ENCODE measurements at places on chromosomes 7 and 10.

DNA sequence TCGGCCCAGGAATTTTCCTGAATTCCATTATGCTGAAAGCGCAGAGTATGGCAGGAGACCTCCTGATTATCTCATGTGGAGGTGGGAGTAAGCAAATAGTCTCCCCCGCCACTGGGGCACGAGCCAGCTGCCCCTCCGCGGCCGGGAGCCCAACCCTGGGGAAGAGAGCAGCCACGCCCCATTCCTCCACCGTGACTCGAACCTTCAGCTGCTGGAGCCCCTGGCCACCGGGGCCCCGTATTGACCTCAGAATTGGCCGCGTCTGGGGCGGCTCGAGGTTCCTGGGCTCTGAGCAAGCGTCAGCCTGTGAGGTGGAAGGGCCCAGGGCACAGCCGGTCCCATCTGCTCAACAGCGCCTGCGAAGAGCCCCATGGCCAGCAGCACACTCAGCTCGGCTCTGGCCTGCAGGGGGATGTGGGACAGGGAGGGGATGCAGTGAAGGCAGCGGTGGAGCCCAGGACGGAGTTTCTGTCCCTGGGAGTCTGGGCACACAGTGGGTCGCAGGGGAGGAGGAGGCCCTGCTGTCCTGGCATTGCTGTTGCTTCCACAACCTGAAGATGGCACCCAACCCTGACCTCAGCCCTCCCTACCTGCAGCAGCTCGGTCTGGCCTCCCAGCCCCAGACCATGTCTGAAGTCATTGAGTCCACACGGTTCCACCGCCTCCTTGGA is 97.8 kb downstream of the CHST15 start:
- peak; percentile 71 for DNase-seq

GRCh38 chr10:78280604-78281003 is 246.9 kb downstream of the RPS24 start:
- no peak for DNase-seq

GRCh38 chr10:127215866-127216265 is 19.5 kb upstream of the INSYN2A start:
- no peak for DNase-seq

GRCh38 chr10:64071218-64071617 is 550.0 kb downstream of the REEP3 start:
- no peak for DNase-seq

- no peak for DNase-seq
Measured at GRCh38 chr10:92916433-92916832, 68.1 kb downstream of the EXOC6 start.

GRCh38 chr10:35723059-35723458 is 81.0 kb upstream of the FZD8 start:
- no peak for DNase-seq

- peak; percentile 13 for DNase-seq
Measured at GRCh38 chr10:78316451-78316931, 282.8 kb downstream of the RPS24 start.

DNA sequence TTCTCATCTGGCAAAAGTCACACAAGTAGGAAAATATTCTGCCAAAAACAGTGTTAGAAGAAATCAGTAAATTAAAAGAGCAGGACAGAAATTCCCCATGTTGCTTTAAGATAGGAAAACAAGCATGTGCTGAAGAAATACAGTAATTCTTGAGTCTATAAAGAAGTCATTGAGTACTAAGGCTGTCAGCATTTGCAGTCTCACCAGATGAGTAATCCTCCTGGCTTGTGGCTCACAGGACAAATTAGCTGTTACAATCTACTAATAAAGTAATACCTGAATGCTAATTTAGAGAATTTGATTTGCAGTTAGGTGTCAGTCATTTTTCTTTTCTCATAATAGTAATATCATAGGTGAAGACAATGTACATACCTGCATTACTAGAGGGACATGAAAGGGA is 1158.9 kb upstream of the CELF2 start:
- no peak for DNase-seq

GRCh38 chr10:121579656-121580055 is 18.6 kb downstream of the FGFR2 start:
- no peak for DNase-seq

- DNase-seq, result no peak
Measured at GRCh38 chr10:131745591-131745990, 155.2 kb upstream of the PPP2R2D start.

DNA sequence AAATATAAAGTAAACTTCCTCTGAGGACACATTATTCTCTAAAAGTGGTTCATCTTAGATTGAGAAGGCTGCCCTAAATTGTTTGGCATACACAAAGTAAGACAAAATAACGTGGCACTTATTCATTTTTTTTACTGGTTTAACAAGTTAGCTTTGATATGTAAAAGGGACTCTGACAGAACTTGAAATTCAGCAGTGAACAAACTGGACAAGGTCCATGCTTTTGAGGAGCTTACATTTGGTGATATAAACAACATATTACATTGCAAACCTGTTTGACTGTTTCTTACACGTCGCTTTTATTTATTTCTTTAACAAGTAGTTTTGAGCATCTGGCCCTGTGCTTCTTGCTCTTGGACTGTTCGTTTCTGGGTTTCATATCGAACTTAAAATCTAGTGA is 253.1 kb upstream of the POM121L12 start:
- DNase-seq, result no peak

DNA sequence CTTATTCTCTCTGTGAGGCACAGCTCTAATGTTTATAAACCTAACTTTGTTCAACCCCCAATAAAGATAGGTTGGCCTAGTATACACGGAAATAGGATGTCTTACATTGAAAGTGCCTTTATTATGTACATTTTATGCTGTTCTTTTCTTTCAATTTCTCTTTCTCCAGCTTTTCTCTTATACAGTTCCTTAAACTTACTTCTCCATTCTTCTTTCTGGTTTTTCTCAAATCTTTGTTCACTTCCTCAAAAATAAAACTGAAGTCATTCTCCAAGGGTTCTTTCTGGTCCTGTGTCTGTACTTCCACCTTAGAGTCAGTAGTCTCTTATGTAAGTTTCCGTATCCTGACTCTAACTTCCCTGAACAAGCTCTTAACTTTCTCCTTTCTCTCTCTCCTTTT is 29.2 kb upstream of the NAMPT start:
- no peak for DNase-seq

- no peak for DNase-seq
Measured at GRCh38 chr10:102660888-102661657, 16.8 kb downstream of the TRIM8 start.

DNA sequence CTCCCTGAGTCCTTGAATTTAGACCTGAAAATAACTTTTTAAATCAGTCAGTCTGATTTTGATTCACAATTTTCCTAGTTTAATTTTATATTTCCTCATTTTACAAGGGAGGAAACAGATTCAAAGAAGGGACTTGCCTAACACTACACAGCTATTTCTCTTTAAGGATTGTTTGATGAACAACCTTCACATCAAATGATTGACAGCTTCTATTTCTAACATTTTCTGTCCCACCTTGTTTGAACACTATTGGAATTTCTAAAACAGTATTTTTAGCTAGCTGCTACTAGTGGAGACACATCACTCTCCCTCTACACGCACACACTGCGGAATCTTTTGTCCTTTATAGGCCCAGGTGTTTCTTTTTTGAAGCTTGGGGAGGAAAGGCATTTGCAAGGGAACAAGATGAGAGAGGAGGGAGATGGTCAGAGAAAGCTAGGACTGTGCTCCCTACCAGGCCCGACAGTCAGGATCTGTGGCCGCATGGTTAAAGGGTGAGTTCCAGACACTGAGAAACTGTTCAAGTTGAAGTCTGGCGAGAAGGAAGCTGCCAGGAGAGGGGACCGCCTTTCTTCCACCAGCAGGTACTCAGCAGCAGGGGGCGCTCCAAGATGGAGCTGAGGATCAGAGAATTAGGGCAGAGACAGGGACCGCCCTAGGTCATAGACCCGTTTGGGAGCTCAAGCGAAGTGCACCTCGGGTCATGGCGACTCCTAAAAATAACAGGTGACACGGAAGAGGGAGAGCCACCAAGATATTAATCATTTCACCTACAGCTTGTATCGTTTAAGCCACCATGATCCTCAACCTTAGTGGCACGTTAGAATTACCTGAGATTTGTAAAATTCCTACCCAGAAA is 49.7 kb downstream of the DNAJC12 start:
- DNase-seq, result peak; percentile 75

DNA sequence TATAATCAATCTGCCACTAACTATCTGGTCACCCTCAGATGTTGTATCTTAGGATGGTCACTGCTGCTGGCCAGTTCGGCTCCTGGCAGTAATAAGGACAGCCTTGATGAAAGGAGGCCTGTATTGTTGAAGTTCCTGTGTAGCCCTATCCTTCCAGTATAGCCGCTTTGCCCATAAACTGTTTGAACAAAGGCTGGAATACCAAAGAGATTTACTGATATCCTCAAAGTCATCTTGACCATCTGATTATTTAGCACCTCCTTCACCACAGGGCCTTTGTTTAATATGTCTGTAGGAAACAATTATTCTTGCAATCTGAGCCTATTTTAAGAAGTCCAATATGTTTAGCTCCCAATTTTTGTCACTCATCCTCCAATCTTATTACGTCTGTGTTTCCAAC is 77.7 kb downstream of the HYCC1 start:
- DNase-seq, result no peak

GRCh38 chr10:102375250-102375649 is 20.3 kb upstream of the NFKB2 start:
- no peak for DNase-seq

DNA sequence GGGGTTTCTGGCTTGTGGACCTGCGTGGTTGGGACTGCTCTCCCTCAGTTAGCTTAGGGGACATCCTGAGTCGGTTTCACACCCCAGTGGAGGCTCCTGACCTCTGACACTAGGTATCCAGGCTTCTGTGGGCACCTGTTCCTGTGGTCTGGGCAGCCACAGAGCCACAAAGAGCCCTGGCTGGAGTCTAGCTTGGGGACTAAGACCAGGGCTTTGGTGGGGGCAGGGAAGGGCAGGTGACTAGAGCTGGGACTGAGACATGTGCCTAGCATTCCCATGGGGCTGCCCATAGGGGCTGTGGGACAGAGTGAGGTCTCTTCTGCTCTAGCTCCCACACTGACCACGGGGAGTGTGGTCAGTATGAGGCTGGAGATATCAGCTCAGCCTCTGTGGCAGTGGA is 4.0 kb upstream of the TMEM270 start:
- DNase-seq, result no peak

DNA sequence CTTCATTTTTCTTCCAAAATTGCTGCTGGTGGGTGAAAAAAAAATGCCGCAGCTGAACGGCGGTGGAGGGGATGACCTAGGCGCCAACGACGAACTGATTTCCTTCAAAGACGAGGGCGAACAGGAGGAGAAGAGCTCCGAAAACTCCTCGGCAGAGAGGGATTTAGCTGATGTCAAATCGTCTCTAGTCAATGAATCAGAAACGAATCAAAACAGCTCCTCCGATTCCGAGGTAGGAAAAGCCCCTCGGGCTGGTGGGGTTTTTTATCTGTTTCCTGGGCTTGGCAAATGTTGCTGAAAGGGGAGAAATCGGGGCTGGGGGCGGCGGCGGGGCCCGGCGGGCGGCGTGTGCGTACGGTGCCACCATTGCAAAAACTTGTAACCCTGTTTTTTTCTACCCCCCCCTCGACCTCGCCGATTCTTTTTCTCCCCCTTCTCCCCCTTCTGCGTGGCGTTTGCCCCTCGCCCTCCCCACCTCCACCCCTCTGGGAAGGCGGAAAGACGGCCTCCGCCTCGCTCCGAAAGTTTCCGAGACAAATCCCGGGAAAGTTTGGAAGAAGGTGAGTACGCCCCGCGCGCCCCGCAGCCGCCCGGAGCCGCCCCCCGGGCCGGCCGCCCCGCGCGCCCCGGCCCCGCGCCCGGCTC is 789 bp downstream of the TCF7L2 start:
- DNase-seq, result peak; percentile 63

DNA sequence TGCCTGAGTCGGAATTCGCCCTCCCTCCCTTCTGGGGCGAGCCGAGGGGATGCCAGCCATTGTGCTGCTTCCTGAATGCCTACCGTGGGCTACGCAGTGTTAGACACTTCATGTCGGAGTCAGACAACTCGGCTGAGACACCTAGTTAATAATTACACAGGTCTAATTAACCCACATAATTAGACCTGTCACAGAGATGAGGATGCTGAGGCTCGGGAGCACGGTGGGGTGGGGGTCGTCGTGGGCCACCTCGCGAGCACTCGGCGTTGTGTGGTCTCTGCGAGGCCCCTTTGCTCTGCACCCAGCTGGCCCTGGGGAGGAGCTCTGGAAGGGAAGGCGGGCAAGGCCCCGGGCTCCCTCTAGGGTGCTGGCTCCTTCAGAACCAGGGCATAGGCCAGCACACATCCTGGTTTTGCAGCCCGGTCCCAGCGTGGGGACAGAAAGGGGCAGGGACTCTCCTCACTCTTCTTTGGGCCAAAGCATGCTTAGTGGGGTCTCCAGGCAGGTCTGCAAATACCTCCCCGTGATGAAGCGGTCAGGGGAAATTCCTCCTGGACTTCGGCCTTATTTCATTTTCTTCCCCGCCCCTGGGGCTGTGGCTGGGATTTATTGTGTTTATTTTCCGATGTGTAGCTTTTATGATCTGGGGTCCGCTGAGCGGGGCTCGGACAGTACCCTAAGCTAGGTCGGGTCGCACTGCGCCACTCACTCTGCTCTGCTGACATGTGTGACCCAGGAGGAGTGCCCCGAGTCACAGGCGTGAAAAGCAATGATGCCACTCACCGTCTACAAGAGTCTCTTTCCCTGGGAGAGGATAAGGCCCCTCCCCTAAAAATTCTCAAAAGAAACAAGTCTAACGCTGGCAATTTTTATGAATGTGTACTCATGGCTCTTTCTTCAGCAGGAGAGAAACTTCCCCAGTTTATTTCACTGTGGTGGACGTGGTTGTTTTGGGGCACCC is 4.9 kb upstream of the FOXL3 start:
- DNase-seq, result no peak

GRCh38 chr7:101932083-101932482 is 114.7 kb downstream of the CUX1 start:
- DNase-seq, result no peak

GRCh38 chr7:113370910-113371309 is 252.6 kb upstream of the SMIM30 start:
- no peak for DNase-seq

- DNase-seq, result no peak
Measured at GRCh38 chr7:26183545-26184280, 16.8 kb downstream of the HNRNPA2B1 start.
